Right renal cortex interstitium (tissue), 3 donors: ENCODE measurements at places on chromosomes 2 and 18. TPM values are rescaled to one million over a fixed set of nuclear protein-coding genes. Genes with fewer than 3 reads are reported as not detected.

DNA sequence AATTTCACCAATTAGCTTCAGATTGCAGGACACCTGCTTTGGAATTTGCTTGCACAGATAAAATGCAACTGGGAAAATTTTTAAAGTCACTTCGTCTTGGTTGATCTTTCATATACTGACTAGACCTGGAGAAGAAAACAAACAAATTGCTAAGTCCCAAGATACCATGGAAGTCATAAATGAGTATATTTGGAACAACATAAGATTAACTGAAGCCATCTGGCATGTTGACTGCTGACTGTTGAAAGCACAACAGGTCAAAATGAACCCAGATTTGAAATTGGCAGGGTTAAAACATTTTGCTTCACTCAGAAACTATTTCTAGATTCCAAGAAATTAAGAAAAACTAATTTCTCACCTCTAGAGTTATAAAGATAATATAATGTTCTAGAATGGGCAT lies 470.7 kb downstream of the LPIN1 start:
- DNase-seq, result no peak

GRCh38 chr2:225274751-225275150 lies 124.8 kb upstream of the NYAP2 start:
- no peak for DNase-seq

- DNase-seq, result no peak
These were observed 117.4 kb upstream of the ITGB6 start for GRCh38 chr2:160317181-160318099.

- no peak for DNase-seq
These were observed 2.4 kb upstream of the CTDP1 start for GRCh38 chr18:79677221-79677620.

GRCh38 chr18:59606193-59607077 lies 90.8 kb downstream of the CCBE1 start:
- DNase-seq, result peak; percentile 58

GRCh38 chr2:8632755-8633154 lies 49.1 kb upstream of the ID2 start:
- DNase-seq, result no peak

GRCh38 chr2:36395866-36396265 lies 40.3 kb downstream of the CRIM1 start:
- DNase-seq, result no peak

- no peak for DNase-seq
These were observed 57.9 kb downstream of the SLC66A3 start for GRCh38 chr2:11213090-11213638.

DNA sequence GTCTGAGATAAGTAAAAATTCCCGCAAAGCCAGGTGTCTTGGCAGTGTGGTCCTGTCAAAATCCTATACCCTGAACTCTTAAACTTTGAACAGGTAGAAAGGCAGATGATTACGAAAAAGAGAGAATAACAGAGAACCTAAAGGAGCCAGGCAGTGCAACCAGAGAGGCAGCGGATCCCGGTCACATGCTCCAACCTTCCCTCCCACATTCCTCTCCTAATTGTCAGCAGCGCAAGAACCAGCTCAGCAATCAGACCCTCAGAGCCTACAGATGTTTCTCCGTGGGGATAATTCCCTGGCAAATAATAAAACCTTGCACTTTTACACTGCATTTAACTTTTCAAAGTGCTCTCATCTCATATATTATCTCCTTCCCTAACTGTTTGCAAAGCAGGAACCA lies 124.8 kb downstream of the EPHA4 start:
- DNase-seq, result no peak

DNA sequence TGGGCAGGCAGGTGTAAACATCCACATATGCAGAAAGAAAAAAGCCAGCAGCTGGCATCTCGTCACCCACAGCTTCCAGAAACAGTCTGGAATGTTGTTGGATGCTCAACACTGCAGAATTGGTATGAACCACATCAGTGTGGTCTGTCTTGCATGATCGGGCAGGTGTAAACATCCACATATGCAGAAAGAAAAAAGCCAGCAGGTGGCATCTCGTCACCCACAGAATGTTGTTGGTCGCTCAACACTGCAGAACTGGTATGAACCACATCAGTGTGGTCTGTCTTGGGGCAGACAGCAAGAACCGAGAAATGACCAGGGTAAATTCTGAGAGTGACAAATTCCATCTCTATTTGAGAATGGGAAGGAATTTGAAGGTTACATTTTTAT lies 39.6 kb downstream of the DOCK10 start:
- DNase-seq, result no peak

DNA sequence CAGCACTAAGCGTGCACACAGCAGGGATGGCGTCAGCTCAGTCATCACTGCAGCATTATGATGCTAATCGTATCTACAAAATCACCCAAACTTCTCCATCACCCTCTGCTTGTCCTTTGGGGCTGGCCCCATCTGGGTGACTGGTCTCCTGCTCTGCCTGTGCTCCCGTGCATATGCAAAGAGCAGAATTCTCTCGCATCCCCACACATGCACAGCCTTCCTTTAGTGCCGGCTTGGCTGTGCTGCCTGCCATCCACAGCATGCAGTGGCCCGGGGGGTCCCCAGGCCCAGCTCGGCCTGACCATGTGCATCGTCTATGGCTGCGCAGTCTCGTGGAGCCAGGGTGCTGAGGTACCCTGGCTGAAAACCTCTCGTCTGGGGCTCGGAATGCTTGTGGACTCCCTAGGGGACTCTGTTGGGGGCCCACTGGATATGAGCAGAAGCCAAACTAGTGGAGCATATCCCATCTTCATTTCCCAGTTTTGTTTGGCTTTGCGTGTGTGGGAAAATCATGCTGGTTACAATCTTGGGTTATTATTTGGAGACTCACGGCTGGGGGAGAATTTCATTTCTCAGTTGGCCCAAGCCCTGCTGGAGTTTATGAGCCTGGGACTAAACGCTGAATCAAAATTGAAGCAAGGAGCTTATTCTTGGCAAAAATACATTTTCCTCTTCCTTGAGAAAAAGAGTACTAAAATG lies 70.9 kb upstream of the HS6ST1 start:
- no peak for DNase-seq

- DNase-seq, result no peak
These were observed 81.5 kb downstream of the LDLRAD4 start for GRCh38 chr18:13300029-13300428.

- DNase-seq, result no peak
These were observed 18.8 kb downstream of the COX7A2L start for GRCh38 chr2:42342061-42342794.

GRCh38 chr2:150274108-150274507 lies 213.4 kb downstream of the RND3 start:
- no peak for DNase-seq

GRCh38 chr18:72273025-72273424 lies 271.1 kb downstream of the CBLN2 start:
- DNase-seq, result no peak

GRCh38 chr2:159290289-159290907 lies 3.9 kb upstream of the WDSUB1 start:
- no peak for DNase-seq

RFTN2 gene
- 24.8 TPM for polyA plus RNA-seq

SALL3 gene
- 8.7 TPM for polyA plus RNA-seq

TUBA3E gene
- not detected for polyA plus RNA-seq

GLI2 gene
- 9.3 TPM for polyA plus RNA-seq

SERPINB5 gene
- not detected for polyA plus RNA-seq

NR4A2 gene
- 0.54 TPM for polyA plus RNA-seq

KANSL1L gene
- 53.4 TPM for polyA plus RNA-seq

ARHGAP28 gene
- 69.3 TPM for polyA plus RNA-seq
